Naive thymus-derived CD4-positive, alpha-beta T cell (primary cell): ENCODE measurements at places on chromosomes 5 and 9.

DNA sequence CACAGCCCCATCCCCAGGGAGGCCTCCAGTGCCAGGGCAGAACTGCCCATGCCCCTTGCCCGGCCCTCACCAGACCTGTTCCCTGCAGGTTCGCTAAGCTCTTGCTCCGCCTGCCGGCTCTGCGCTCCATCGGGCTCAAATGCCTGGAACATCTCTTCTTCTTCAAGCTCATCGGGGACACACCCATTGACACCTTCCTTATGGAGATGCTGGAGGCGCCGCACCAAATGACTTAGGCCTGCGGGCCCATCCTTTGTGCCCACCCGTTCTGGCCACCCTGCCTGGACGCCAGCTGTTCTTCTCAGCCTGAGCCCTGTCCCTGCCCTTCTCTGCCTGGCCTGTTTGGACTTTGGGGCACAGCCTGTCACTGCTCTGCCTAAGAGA, 110.1 kb downstream of the RXRA start:
- no peaks in the 10 kb centered on the region for H3K4me1 ChIP-seq
- DNase-seq = no peak
- no peak overlapping the region for H3K4me3 ChIP-seq
- H3K36me3 ChIP-seq = peaks cover 12% of the 10 kb centered on the region
- H3K27me3 ChIP-seq = no peaks in the 10 kb centered on the region
- H3K27ac ChIP-seq = no peak overlapping the region

DNA sequence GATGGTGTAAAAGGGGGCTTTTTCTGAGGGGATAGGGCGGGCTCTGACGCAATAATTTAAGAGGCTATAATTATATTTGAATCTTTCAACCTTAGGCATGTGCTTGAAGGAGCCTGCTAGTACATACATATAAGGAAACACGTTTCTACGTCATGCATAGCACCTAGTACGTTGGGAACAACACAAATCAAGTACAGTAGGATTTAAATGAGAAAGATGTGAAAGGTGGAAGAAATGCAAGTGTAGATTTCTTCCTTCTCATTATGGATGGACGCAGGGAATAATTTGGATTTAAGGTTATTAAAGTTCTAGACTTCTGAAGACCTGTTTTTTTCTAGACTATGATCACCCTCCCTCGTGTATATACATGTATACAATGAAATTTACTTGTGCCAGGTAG, 927 bp upstream of the CDO1 start:
- no peak overlapping the region for H3K4me3 ChIP-seq
- H3K4me1 ChIP-seq = no peaks in the 10 kb centered on the region
- peaks cover 5% of the 10 kb centered on the region for H3K27me3 ChIP-seq
- H3K27ac ChIP-seq = no peak overlapping the region

- no peaks in the 10 kb centered on the region for H3K4me1 ChIP-seq
- no peaks in the 10 kb centered on the region for H3K36me3 ChIP-seq
- H3K27me3 ChIP-seq = no peaks in the 10 kb centered on the region
- H3K27ac ChIP-seq = no peak overlapping the region
- DNase-seq = no peak
Measured at GRCh38 chr5:65737842-65738241, 15.8 kb downstream of the NLN start.

GRCh38 chr5:68077349-68077894, 138.1 kb upstream of the PIK3R1 start:
- no peak overlapping the region for H3K27ac ChIP-seq
- H3K27me3 ChIP-seq = no peaks in the 10 kb centered on the region
- H3K4me3 ChIP-seq = no peak overlapping the region
- no peaks in the 10 kb centered on the region for H3K4me1 ChIP-seq
- DNase-seq = no peak
- no peaks in the 10 kb centered on the region for H3K36me3 ChIP-seq

GRCh38 chr5:180830253-180831138, 27.9 kb upstream of the MGAT1 start:
- H3K27me3 ChIP-seq = no peaks in the 10 kb centered on the region
- H3K36me3 ChIP-seq = peaks cover 25% of the 10 kb centered on the region
- peaks cover 32% of the 10 kb centered on the region for H3K4me1 ChIP-seq
- H3K27ac ChIP-seq = peak overlapping the region; percentile 95
- peak overlapping the region; percentile 62 for H3K4me3 ChIP-seq

GRCh38 chr9:92480986-92481633, 1.2 kb downstream of the ASPN start:
- no peaks in the 10 kb centered on the region for H3K36me3 ChIP-seq
- no peak for DNase-seq
- H3K4me1 ChIP-seq = no peaks in the 10 kb centered on the region
- no peak overlapping the region for H3K4me3 ChIP-seq
- H3K27ac ChIP-seq = no peak overlapping the region
- no peaks in the 10 kb centered on the region for H3K27me3 ChIP-seq

- H3K4me1 ChIP-seq = no peaks in the 10 kb centered on the region
- H3K27me3 ChIP-seq = no peaks in the 10 kb centered on the region
- H3K27ac ChIP-seq = no peak overlapping the region
- no peak overlapping the region for H3K4me3 ChIP-seq
Measured at GRCh38 chr9:12916042-12916441, 141.2 kb downstream of the LURAP1L start.

- H3K27me3 ChIP-seq = no peaks in the 10 kb centered on the region
- H3K4me3 ChIP-seq = no peak overlapping the region
- H3K27ac ChIP-seq = no peak overlapping the region
- H3K36me3 ChIP-seq = no peaks in the 10 kb centered on the region
- no peak for DNase-seq
Measured at GRCh38 chr9:109852556-109852955, 72.6 kb downstream of the PALM2AKAP2 start.

DNA sequence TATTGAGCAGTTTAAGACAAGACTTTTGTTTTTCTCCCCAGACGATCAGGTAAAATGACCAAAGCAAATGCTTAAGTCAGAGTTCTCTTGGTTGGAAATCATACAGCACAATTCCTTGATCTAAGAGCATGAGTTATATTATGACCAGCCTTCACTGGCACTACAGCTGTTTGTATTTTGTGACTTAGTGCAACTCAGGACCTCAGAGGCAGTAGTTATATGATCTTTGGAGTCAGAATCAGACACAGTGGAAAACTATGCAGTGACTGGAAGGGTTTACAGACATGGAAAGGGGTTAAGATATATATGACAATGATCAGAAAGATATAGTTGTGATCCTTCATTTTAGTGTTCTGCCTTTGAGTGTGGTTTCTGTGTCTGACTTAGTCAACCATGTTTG, 24.3 kb downstream of the RAD23B start:
- no peaks in the 10 kb centered on the region for H3K27me3 ChIP-seq
- H3K4me1 ChIP-seq = peaks cover 12% of the 10 kb centered on the region
- no peak overlapping the region for H3K4me3 ChIP-seq

GRCh38 chr5:52743529-52743928, 44.2 kb upstream of the ITGA1 start:
- no peak overlapping the region for H3K4me3 ChIP-seq
- no peaks in the 10 kb centered on the region for H3K27me3 ChIP-seq
- H3K36me3 ChIP-seq = no peaks in the 10 kb centered on the region
- H3K27ac ChIP-seq = peak overlapping the region; percentile 49
- no peak for DNase-seq
- H3K4me1 ChIP-seq = peaks cover 35% of the 10 kb centered on the region

DNA sequence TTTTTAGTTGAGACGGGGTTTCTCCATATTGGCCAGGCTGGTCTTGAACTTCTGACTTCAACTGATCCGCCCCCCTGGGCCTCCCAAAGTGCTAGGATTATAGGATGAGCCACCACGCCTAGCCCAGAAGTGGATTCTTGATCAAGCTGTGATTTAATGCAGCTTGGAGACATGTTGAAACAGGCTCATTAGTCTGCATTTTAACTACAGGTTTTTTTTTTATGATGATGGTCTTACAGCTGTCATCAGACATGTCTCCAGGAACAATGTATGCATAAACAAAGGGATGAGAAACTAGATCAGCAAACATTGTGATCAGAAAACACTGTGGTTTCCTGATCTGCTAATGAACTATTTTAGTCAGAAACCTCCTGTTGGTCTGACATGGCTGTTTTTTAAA, 30.0 kb upstream of the PLPP1 start:
- H3K4me1 ChIP-seq = no peaks in the 10 kb centered on the region
- H3K27ac ChIP-seq = no peak overlapping the region
- no peaks in the 10 kb centered on the region for H3K36me3 ChIP-seq
